ENCODE measurements at places on chromosomes 2 and 18. TPM values are rescaled to one million over a fixed set of nuclear protein-coding genes. Genes with fewer than 3 reads are reported as not detected.

HOXD9 gene
- not detected for total RNA-seq

GRCh38 chr2:69733342-69734034 is 8.4 kb upstream of the ANXA4 start:
- no peak for DNase-seq

GRCh38 chr2:127129937-127130336 is 23.0 kb upstream of the BIN1 start:
- no peak for DNase-seq

DNA sequence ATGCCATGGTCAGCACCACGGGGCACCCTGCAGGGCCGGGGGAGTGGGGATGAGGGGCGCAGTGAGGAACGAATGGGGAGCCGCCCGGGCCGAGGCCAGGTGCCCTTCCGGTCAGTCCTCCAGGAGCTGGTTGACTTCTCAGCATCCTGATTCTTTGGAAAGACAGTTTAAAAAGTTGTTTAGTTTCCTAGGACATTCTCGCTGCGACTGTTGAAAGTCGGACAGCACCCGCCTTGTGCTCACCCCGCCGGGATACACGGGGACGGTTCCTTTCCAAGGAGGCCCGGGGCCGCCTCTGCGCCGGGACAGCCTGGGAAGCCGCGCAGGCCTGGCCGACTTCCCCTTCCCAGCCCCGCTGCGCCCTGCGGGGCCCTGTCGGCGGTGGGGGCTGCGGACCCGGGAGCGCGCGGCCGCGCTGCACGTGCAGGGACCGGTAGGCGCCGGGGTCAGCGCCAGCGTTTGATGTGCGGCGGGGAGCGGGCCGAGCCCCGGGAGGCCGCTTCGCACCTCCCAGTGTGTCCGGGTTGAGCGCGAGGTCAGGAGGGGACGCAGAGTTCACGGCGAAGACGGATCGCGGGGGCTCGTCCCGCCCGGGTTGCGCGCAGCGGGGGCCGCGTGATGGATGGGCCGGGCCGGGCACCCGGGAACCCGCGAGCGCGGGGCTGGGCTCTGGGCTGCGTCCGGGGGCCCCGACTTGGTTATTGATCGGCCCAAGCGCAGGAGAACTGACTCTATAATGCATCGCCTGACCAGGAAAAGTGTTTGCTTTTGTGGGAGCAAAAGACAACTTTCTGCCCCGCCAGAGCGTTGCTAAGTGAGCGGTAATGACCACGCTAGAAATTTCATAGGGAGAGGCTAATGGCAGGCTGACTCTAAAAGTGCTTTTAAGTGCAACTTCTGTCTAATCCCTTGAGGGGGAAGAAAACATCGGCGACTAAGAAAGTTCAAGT is 28.0 kb upstream of the SMIM21 start:
- DNase-seq: no peak

CCDC178 gene
- total RNA-seq: not detected

DNA sequence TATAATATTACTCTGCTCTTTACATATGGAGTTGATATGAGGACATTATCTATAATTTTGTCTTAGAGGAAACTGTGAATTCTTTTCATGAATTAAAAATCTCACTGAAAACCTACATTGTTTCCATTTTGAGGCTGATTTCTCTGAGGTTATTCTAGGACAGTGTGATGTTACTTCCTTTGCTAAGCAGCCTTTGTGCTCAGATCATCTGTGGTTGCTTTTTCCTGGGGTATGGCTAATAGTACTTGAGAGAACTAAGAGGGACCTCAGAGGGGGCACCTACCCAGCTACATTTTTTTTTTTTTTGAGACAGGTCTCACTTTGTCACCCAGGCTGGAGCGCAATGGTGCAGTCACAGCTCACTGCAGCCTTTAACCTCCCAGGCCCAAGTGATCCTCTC is 8.7 kb upstream of the MPP4 start:
- no peak for DNase-seq

FLACC1 gene
- total RNA-seq: 0.29 TPM

DNA sequence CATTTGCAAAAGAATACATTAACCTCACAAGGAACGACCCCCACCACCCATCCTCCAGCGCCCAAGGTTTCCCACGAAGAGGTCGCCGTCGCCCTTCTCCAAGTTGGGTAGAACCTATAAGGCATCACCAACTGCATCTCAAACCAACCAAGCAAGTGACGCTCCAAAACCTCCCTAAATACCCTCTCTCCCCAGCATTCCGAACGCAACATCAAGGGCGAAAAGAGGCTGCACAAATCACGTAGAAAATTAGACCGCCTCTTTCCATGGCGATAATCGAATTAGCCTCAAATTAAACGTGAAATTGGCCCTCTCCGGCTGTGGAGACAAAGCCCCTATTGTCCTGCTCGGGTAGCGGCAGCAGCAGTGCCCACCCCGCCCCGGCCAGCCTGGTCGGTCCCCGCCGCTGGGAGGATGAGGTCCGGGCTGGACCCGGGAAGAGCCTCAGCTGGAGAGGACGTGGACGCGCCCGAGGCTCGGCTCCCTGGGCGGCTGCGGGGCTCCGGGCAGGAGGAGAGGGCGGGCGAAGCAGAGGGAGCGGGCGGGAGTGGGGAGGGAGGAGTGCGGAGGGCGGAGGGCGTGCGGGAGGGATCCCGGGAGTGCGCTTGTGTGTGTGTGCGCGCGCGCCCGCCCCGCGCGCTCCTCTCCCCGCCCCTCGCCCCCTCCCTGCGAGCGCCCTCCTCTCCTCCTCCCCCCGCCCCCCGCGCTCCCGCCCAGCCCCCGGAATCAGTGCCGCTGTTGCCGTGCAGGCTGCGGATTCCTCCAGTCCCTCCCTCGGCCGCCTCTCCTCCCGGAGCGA is at the start of gene SPTBN1:
Gene SPTBN1, plus strand, starts transcription at position 765 of the 799 bp plus-strand sequence. CDS start 70,092 bp downstream, outside the sequence.
- no peak for DNase-seq

GRCh38 chr2:47162780-47163179 is 7.7 kb upstream of the STPG4 start:
- DNase-seq: no peak

DNA sequence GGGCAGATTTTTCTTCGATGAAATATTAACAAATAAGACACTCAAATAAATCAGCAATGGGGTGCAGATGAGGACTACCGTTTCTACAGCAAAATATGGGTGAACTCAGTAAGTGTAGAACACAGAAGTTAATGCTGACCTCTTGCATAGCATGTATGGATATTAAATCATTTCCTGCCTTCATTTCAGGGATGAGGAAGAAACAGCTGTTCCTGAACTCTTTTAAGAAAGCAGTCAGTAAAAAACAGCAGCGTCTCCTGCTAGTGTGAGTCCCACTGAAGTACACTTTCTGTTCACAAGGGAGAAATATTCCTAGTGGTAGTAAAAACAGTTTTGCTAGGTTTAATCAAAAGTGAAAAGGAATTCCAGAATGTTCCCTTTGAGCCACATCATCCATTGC is 379.0 kb downstream of the ZEB2 start:
- no peak for DNase-seq

IGFBP2 gene
- total RNA-seq: 0.49 TPM

DNA sequence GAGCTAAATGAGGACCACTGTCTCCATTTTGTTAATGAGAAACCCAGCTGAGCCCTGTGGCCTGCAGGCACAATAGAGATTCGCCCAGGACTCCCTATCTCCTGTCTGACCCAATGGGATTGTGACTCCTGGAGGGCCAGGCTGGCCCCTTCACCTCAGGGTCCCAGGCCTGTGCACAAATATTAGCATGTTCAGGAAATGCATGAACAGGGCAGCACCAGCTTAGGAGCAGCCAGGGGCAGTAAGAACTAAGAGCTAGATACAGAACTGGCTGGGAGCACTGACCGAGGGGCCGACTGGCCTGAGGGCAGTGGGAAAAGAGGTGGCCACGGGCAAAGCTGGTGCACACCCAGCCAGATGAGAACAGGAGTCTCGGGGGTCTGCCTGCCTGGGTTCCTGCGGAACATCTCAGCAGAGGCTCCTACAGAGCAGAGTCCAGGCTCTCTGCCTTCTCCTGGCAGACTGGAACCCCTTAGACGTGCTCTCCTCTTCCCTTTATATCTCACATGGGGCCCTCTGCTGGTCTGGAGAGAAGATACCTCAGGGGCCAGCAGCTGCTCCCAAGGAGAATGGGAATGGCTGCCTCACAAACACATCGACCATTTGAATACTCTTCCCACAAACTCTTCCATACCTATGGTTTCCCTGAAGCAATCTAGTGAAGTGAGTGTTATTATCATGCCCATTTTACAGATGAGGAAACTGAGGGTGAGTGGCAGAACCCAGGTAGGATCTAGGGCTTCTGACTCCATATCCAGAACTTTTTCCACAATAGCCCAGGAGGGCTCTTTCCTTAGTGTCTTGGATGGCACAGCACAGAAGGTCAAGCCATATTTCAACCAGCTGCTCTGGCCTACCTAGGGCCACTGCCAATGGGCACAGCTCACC is 77.6 kb upstream of the OTOF start:
- DNase-seq: no peak

ICA1L gene
- total RNA-seq: 5.1 TPM

GRCh38 chr2:10659898-10660568 is 29.7 kb downstream of the NOL10 start:
- DNase-seq: no peak

SP9 gene
- total RNA-seq: not detected

DNA sequence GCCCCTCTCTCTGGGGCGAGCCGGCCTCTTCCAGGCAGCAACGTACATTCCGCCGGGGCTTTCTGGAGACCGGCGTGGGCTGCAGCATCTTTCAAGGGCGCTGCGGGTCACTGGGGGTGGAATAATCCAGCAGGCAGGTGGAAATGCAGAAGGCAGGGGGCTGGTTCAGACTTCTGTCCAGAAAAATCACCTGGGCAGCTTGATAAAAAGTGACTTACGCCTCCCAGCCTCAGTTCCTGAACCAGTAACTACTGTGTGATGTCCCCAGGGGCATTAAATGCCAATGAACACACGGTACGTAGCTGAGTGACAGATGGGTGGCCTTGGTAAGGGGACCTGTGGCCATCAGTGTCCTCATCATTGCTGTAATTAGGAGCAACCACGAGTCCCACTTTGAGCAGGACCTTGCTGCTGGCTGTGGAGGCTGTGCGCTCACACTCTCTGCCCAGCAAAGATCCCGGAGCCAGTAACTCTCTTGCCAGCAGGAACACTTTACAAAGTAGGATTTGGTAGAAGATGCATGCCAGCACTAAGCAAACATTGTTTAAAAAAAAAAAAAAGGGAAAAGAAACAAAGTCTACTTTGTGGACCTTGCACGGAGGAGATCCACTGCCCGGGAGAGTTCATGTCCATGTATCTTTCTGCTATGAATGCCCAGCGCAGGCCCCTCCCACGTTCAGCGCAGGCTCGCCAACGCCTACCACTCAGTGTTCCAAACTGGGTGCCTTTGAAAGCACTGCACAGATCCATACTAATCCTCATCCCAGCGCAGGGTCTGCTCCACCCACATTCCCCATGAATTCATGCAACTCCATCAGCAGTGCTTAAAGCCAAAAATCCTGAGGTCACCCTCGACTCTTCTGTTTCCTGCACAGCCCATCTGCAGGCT is 177.3 kb downstream of the HDAC4 start:
- DNase-seq: no peak

- DNase-seq: no peak
Measured at GRCh38 chr2:99451280-99451679, 38.5 kb downstream of the REV1 start.

DNA sequence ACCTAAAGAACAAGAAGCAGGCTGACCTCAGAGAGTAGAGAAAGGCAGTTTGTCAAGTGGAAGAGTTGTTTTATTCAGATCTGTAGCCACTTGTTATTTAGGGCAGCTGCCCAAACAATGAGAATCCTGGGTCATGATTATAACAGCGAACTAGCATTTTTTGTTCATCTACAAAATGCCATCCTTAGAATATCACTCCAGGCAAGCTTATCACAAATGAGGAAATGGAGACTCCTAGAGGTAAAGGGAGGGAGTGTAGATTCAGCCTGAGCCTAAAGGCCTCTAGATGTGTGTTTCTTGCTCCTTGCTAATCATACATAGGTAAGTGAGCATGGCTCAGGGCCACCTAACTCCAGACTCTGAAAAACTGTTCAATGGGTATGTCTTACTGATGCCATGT is 126.1 kb downstream of the HNMT start:
- DNase-seq: no peak

DNA sequence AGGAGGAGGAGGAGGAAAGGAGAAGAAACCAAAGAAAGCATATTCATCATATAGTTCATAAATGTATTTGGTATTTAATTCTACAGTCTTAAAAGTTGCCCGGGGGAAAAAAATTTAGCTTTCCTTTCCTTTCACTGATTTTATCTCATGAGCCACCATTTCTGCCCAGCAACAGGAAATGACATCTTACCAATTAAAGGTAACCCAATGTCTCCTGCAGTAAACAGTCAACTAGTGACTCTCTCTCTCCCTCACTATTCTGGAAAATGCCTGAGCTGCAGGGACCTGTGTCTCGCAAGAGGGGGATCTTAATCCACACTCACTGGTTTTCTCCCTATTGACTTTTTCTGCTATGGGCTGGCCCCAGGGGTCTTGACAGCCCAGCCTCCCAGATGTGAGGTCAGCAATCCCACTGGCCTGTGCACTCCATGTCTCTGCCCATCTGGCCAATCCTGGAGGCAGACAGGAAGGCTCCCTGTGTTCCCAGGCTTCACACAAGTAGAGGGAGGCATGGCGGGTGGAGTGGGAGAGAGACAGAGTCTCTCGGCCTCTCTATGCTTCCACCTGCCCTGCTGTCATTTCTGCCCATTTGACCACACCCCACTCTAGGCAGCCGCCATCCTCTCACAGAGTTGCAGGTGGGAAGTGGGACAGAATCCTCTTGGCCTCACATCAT is 85.4 kb upstream of the CABLES1 start:
- DNase-seq: no peak

ERBB4 gene
- 0.03 TPM for total RNA-seq

ITGA4 gene
- total RNA-seq: 87.9 TPM

DNA sequence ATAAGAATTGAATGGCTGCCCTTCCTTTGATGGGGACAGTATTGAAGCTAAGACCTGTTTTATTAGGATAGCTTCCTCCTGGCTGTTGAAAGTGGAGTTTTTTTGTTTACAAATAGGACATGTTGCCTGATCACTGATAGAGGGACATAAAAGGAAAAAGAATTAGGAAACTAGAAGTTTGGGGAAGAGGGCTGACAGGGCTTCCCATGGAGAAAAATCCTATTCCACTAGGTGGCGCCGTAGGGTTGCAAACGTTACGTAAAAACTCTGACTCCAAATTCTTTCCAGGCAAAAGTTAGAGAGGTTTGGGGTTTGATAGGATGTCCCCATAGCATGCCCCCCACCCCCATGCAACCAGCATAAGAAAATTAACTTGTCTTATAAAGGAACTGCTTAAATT is 11.1 kb upstream of the RBFA start:
- no peak for DNase-seq
